ENCODE measurements at places on chromosomes 12 and 14.

DNA sequence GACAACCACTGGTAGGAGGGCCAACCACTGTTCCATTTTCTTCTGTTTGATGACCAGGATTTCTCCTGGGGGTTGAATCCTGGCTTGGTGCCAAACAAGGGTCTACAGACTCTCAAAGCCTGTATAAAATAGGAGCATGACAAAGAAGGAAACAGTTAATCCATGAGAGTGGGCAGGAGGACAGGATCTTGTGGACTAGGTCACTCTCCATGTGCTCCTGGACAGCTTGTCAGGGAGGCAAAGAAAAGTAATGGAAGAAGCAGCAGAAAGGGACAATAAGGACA lies 243.7 kb downstream of the AKAP6 start:
- DNase-seq, result no peak

- no peak for DNase-seq
Measured at GRCh38 chr14:93951635-93952540, 24.5 kb downstream of the ASB2 start.

DNA sequence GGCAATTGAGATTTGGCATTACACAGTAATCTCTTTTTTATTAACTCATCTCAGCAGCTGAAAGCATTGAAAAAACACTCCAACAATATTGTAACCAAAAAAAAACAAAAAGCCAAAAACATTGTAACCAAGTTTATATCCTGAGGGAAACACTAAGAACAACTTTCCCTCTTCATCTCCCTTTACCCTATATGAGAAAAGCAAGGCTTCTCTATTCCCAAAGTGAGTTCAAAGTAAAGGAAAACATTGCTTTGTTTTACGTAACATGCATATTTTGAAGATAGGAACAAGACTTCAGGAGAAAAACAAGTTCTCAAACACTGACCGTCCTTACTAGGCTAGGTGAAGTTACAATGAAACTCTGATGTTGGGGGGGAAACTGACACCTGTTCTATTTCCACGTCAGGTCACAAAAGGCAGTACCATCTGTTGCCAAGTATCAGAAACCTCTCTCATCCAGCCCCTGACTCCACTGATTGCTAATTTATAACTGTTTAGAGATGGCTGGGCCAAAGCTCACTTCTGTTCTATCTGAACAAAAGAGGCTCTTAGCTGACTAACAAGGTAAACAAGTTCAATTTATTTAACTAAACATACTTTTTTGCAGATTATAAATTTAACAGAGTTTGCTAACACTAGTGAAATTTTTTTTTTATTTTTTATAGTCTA lies 67.9 kb upstream of the PLXNC1 start:
- no peak for DNase-seq

- no peak for DNase-seq
Measured at GRCh38 chr14:103708750-103709187, 6.5 kb downstream of the XRCC3 start.

DNA sequence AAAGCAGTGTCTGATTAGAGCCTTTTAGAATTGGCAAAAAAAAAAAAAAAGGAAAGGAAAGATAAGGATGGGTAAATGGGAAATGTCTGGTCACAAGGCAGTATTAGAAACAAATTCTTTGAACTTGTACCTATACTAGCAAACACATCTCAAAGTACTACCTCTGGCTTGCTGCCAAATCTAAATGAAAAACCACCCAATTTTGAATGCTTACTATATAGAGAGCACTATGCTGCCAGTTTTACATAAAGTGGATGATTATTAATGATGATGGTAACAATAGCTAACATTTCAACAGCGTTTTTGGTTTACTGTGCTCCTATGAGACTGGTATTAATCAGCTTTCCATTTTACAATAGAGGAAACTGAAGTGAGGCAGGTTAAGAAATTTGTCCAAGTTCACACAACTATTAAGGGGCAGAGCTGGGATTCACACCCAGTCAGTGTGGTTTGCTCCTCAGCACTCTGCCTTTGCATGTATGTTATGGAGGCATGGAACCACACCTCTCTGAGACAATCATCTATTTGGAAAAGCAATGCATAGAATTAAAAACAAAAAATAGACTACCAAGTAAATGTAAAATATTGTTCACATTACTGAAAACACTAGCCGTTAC lies 34.2 kb downstream of the ATP2B1 start:
- DNase-seq, result no peak

DNA sequence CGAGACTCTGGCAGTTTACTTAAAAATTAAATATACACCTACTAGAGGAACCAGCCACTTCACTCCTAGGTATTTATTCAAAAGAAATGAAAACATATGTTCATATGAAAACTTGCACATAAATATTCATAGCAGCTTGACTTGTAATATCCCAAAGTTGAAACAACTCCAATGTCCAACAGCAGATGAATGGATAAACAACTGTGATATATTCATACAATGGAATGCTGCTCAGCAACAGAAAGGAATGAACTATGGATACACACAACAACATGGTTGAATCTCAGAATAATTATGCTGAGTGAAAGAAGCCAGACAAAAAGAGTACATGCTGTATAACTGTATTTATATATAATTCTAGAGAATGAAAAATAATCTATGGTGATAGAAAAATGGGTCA lies 53.4 kb upstream of the DACT1 start:
- DNase-seq, result no peak

DNA sequence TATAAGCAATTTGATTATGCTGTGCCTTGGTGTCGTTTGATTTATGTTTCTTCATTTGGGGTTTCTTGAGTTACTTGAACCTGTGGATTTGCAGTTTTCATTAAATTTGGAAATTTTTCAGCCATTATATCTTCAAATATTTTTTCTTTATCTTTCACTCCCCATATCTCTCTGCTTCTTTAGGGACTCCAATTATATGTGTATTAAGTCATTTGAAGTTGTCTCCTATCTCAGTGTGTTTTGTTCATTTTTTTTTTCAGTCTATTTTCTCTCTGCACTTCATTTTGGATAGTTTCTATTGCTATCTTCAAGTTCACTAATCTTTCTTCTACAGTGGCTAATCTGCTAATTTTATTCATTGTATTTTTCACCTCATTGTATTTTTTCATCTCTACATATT lies 29.4 kb upstream of the RTRAF start:
- DNase-seq, result no peak

GRCh38 chr14:104766863-104767633 lies 14.1 kb downstream of the SIVA1 start:
- DNase-seq, result no peak

DNA sequence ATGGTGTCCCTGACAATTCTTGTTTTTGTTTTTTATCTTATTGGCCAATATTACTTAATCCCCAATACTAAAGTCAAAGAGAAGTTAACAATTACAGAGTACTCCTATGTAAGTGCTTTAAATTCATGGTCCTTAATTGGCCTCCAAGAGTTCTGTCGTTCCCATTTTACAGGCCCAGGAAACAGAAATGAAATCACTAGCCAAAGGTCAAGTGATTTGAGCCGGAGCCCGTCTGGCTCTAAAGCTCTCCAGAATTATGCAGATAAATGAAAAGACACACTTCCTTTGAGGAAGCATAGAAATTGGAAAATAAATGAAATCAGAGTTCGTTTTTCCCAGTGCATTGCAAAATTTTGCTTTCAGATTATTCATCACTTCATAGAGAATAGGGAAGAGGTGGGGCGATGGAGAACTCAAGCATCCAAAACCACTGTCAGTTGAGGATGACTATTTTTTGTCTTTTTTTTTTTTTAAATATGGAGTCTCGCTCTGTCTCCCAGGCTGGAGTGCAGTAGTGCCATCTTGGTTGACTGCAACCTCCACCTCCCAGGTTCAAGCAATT lies 78.5 kb downstream of the MAP1LC3B2 start:
- DNase-seq, result no peak

GRCh38 chr12:89789862-89790261 lies 81.2 kb upstream of the ATP2B1 start:
- DNase-seq, result no peak

DNA sequence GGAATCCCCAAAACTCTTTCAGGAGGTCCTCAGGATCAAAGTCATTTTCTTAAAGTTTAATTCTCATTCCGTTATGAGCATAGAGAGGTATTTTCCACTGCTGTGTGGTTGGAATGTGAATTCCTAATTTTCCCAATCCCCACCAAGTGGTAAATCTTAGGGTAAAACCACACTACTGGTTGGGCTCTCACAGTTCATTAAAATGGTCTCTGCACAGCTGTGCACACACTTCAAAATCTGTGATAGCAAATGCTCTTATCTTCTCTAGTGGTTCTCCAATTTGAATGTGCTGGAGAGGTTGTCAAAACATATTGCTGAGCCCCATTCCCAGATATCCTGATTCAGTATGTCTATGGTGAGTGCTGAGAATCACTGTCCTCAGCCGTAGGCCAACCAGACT lies 189.1 kb downstream of the BMP4 start:
- DNase-seq, result no peak

DNA sequence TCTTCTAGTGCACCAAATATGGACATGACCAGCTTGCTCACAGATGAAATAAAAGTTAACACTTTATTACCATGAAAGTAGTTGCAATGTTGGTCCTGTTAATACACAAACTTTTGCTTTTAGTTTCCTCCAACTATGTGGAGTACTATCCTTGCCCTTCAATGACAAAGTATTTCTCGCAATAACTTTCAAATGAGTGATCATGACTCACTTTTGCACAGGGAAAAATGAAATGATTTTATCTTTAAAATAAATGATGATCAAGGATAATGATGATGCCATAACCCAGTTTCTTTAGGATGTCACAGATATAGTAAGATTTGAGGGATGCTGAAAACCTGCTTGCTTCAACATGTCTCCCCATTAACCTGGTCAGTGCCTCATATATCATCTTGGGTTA lies 254.0 kb upstream of the KITLG start:
- no peak for DNase-seq

GRCh38 chr12:27337376-27337775 lies 4.7 kb downstream of the BMAL2 start:
- DNase-seq, result no peak

DNA sequence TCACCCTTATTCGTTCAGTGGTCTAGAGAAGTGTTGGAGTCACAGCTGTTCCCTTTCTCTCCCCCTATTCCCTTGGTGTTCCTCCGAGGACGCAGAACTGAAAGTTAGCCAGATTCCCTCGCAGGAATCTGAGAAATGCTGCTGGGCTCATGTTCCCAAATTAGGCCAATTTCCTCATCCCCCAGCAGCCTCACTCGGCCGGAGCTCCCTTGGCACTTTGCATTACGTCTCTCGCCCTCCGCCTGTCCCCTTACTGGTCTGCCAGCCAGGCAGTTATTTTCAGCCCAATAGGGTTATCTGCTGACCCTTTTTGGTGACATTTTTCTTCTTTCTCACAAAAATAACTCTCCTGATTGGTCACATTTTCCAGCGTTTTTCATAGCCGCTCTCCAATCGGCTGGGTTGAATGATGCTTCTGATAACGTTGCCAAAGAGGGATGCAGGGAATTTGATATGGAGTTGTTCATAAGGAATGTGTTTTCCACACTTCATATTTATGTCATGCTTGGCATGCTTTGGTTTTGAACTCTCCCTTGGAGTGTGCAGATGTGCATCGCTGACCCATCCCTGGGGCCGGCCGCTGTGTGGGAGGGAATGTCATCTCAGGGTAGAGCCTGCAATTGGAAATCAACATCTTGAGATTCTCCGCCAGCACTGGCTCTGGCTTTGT lies 9.9 kb downstream of the IFT43 start:
- DNase-seq, result no peak

GRCh38 chr12:101229841-101230241 lies 19.8 kb upstream of the SLC5A8 start:
- no peak for DNase-seq

GRCh38 chr14:71856199-71856919 lies 75.9 kb upstream of the RGS6 start:
- no peak for DNase-seq

DNA sequence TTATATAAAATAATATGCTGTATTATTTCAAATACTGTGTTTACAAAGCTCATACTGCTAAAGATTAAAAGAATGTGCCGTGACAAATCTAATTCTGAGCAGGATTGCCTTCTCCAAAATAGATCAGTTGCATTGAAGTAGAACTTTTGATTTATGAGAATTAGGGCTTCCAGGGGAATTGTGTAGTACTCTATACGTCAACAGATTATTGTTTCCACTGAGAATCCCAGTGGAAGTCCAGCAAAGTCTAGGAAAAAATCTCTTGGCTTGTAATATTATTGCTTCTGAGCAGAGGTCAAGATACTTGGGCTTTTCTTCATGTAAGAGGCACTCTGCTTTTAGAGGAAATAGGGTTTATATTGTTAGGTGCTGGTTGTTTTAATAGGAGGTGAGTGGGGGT lies 133.9 kb downstream of the TRHDE start:
- no peak for DNase-seq

DNA sequence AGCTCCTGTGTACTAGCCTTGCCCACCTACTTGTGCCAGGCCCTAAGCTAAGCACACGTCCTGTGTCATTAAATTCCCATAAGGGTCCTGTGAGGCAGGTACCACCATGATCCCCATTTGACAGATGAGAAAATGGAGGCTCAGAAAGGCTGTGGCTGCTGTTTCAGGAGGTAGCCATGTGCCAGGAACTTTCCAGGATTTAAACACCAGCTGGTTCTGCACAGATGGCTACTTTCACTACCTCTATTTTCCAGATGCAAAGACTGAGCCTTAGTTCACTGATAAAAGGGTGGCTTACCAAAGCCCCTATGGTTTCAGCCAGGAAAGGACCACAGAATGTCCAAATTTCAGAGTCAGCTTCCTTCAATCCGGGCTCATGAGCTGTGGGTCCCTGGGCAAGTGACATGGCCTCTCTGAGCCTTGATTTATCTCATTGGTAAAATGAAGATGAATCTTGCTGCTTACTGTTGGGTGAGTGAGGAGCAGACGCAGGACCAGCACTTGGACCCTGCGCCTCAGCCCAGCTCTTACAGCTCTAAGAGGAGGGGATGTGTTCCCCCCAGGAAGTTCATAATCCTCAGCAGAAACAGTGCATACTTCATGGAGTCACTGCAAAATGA lies 23.5 kb downstream of the CMKLR1 start:
- no peak for DNase-seq

GRCh38 chr12:93991829-93992461 lies 156.4 kb upstream of the PLXNC1 start:
- no peak for DNase-seq

GRCh38 chr14:37585971-37586796 lies 8.9 kb downstream of the FOXA1 start:
- no peak for DNase-seq

- DNase-seq, result no peak
Measured at GRCh38 chr14:36268121-36268520, 52.3 kb downstream of the MBIP start.
